Stimulated activated CD4-positive, alpha-beta T cell treated with anti-CD3 and anti-CD28 coated beads, Interleukin-4, amount 100 ng/mL, for 48 hours (primary cell): ENCODE measurements at places on chromosomes 4 and X.

DNA sequence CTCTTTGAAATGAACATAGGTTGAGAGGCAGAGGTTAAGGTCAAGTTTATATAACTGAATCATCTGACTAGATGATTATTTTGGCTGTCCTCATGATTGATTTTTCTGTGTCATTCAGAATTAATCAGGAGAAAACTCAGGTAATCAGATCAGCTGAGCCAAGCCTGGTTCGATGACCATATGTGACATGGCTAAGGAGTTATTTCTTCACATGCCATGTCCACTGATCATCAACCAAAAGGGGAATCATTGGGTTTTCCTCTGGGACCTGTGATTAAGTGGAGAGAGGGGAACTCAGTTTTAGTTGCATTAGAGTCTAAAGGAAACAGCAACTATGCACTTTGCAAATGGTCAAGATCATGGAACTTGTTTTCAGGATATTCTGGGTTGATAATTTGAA, 20.3 kb upstream of the PACRGL start:
- DNase-seq = no peak

DNA sequence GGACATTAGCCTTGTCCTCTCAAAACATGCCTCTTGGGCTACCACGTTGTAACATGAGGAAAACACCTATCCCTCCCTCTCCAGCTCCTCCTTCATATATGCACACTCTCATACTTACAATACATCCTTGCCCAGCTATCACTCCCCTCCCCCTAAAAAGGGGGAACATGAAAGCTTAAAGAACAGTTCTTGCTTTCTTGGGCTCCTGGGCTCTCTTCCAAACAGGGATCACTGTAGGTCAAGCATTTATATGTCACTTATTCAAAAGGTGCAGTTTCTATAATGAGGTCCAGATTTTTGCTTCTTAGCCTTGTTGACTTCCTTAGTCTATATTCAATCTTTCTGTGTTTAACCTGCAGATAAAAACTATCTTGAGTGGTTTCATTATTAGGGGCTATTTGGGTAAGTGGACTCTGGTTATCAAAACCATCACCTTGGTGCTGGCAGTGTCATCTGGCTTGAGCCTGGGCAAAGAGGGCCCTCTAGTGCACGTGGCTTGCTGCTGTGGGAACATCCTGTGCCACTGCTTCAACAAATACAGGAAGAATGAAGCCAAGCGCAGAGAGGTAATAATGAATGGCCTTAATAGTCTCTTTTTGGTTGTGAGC, 119.4 kb downstream of the AKAP4 start:
- peak; percentile 0 for DNase-seq

GRCh38 chr4:7661846-7662506, 227.2 kb upstream of the PSAPL1 start:
- DNase-seq = no peak

DNA sequence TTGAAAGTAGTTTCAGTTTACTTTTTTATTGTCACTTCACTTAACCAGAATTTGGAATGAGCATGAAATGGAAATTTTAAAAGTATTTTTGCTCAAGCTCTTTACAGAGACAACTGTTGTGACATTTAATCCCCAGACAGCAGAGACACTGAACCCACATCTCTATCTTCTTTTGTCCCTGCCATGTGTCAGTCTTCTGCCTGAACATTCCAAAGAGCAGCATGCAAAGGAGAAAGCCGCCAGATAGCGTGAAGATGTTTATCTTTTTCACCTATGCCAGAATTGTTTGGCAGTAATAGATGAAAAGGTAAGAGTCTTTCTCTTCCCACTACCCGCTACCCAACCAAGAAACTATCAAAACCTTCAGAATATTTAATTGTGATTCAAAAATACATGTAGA, 46.8 kb downstream of the NDNF start:
- DNase-seq = no peak

- DNase-seq = no peak
Observed at GRCh38 chr4:155724731-155725130, 34.1 kb upstream of the GUCY1B1 start.

DNA sequence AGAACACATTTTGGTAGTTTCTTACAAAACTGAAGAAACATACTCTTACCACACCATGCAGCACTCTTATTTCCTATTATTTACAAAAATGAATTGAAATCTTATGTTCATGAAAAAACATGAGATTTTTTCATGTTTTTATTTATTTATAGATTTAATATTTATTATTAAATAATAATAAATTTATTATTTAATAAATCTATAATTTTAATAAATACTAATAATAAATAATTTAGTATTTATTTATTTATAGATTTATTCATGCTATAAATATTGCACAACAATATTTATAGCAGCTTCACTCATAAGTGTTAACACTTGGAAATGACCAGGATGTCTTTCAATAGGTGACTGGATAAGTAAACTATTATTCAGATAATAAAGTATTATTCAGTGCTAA, 91.6 kb upstream of the CPXCR1 start:
- no peak for DNase-seq
